ENCODE measurements at places on chromosomes 12 and 14.

DNA sequence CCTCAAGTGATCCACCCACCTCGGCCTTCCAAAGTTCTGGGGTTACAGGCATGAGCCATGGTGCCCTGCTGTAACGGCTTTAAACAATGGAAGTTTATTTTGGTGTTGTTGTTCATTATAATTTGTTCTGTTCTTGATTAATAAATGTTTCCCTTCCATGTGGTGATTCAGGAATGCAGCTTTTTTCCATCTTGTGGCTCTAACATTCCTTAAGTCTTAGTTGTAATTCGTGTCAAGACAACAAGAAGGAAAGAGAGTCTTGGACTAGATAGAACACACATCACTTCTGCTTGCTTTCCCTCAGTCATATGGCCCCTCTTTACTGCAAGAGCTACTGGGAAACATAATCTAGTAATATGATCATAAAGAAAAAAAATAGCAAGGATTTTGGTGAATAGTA is 211.6 kb downstream of the SLC6A15 start:
- peak; percentile 24 for DNase-seq

GRCh38 chr12:27966870-27967269 is 5.7 kb downstream of the PTHLH start:
- peak; percentile 99 for DNase-seq

GRCh38 chr12:103586791-103587370 is at the start of gene STAB2:
STAB2 (plus strand) TSS chr12:103587273; CDS start chr12:103587477, 204 bp downstream.
- no peak for DNase-seq

DNA sequence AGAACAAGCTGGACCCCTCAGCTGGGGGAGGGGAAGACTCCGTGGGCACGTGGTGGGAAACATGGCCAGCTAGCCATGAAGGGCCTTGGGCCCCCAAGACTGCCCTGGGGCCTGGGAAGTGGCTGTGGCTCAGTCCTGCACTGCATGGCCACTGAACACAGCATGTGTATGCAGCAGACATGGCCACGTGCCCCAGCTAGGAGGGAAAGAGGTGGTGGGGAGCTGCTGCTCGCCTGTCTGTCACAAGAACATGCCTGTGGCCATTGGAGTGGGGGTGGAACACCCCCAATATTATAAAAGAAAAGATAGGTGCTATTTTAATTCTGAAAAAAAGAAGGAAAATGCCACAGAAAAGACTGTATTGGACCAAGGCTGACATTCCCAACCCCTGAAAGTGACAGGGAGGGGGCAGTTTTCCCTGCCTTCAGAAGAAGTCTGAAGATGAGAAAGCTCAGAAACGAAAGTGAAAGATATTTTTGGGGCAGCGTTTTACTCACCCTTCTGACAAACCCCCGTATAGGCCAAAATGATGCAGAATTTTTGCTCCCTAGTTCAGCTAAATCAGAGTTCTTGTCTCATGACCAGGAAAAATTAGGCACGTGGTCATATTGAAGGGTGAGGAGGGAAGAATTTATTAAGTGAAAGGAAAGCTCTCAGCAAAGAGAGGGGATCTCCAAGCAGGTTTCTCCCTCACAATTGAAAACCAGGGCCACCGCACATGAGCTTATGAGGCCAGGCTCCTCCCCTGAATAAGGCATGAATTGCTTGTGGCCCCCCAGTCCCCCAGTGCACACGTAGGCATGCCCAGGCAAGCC is 35.2 kb upstream of the PCNX1 start:
- no peak for DNase-seq

DNA sequence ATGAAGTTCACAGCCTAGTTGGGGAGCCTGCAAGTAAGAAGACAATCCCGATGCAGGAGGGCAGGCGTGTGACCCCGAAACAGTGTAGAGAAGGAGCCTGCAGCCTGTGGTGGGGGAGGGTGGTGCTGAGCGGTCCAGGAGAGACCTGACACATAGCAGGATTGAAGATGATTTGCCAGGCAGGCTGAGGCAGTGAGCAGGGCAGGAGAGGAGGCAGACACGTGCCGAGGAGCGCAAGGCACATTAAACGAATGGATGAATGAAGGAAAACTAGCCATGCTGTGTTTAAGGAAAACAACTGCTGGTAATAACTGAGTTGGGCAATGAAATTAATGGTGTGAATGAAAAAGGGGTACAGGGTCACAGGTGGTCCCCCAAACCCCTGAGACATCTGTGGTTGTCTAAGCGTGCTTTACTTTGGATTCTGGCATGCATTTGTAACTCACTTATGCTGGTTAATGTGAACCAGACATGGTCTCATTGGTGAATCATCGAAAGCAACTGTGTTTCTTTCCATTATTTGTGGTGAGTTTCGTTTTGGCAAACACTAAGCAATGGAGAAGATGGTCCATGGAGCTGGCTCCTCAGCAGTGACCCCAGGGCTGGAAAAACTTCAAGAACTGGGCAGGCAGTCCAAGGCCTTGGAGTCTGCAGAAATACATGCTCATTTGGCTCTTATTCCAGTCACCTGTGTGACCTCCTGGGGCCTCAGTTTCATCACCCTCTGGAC is 96.9 kb upstream of the EVL start:
- peak; percentile 72 for DNase-seq

DNA sequence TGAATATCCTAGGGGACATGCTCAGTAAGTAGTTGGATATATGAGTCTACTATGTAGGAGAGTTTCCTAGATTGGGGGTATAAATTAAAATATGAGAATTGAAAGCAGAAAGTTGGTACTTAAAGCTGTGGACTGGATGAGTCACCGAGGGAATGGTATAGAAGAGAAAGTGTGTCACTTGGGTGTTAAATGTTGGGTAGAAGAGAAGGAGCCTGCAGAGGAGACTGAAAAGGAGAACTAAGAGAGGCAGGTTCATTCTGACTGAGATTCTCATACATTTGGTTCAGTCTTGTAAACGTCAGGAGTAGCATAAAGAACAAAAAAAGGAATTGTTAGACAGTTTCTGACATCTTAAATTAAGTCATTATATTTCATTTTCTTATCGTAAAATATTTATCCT is 19.9 kb downstream of the LRRC9 start:
- no peak for DNase-seq

DNA sequence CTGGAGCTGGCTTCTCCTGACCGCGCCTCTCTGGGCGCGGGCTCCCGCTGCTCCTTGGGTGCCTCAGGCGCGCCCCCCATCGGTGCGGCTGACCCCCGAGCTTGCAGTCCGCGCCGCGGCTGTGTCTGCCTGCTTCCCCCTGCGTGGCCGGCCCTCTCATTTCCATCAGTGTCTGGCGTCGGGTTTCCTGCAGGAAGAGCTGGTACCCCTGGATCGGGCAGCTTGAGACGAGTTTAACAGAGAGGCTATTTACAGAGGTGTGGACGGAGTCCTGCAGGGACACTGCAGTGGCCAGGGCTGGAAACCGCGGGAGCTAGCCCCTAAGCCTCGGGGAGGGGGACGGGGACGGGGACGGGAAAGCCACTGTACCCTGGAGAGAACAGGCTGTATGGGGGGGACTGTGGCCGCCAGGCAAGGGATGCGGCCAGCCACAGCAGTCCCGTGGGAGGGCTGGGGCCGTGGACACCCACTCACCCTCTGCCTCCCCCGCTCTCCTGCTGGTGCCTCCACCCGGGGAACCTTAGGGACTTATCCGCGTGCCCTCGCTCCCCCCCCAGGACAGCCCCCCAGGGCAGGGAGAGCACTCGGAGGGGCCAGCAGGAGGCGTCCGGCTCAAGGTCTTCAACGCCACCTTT is 3.7 kb upstream of the CACNA2D4 start:
- no peak for DNase-seq

GRCh38 chr14:46464341-46464740 is 187.2 kb downstream of the RPL10L start:
- no peak for DNase-seq

DNA sequence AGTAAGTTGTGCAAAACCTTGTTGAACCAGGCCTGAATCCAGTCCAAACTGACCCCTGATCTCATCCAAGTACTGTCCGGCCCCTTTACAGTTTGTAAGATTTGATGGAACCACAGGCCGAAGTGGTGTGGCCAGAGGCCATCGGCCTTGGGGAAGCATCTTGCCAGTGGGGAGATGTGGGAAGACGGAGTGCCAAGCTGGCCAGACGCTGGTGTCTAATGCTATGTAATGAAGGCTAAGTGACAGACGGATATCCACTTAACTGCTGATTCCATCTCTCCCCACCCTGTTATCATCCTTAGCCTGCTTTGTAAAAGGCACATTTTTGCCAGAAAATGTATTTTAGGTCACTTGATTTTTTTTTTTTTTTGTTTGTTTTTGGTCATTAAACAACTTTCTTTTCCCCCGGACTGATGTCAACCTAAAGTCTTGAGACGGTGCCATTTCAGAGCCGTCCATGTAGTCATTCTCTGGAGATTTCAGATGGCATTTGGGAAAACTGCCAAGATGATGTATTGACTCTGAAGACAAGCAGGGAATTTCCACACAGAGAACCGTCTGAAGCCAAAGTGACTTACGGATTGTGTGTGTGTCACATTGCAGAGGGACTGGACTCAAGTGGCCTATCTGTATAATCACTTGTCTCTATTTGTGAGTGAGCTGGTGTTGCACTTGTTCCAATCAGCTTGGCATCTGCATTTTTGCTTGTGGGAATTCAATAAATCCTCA is 86.5 kb upstream of the MANSC4 start:
- peak; percentile 68 for DNase-seq

GRCh38 chr14:101501341-101501740 is 60.0 kb upstream of the DIO3 start:
- DNase-seq = no peak

DNA sequence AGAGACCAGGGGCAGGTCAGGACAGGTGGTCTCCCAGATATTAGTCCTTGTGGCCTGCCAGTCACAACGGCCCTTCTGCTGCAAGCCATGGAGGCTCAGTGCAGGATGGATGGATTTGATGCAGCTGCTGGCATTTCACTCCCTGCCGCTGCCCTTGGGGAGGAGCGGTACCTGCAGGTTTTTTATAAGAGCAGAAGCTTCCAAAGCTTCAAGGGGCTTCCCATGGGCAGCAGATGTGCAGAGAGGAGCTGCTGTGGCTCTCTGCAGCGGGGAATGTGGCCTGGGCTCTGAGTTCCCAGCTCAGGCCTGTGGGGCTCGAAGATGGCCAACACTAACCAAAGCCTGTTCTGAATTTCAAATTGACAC is 379.3 kb downstream of the DPF3 start:
- DNase-seq = no peak

DNA sequence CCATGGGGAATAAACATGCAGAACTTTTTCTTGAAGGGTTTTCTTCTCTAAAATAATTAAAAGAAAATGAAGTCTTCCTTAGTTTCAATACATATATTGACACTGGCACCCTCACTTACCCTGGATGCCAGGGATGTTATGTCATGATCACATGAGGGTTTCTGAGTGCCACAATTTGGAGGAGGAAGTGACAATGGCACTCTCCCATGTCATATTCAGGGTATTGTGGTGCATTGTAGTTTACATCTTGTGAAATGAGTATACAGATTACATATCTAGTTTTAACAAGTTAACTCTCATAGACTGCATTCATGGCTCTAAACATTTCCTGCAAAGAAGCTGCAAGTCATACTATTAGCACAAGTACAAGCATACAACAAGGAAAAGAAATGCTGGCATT is 37.7 kb downstream of the CCDC177 start:
- no peak for DNase-seq

DNA sequence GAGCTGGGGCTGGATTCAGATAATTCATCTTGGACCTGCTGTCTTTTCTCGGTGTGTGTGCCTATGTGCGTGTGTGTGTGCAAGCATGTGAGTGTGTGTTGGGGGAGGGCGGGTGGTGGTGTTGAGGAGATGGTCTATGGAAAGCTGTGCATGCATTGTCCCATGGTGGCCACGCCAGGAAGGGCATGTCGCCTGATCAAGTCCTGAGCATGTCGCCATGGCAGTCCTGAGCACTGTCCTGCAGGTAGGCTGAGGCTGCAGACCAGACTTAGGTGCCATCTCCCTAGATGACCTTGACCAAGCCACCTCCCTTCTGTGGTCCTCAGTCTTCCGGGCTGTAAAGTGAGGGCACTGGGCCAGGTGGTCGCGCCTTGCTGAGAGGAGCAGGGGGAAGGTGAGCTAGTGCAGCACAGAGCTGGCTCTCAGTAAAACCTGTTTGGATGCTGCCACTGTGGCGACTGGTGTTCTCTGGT is 81.4 kb downstream of the PAPOLA start:
- DNase-seq = no peak

GRCh38 chr14:88079624-88080023 is 74.7 kb downstream of the GPR65 start:
- DNase-seq = no peak

DNA sequence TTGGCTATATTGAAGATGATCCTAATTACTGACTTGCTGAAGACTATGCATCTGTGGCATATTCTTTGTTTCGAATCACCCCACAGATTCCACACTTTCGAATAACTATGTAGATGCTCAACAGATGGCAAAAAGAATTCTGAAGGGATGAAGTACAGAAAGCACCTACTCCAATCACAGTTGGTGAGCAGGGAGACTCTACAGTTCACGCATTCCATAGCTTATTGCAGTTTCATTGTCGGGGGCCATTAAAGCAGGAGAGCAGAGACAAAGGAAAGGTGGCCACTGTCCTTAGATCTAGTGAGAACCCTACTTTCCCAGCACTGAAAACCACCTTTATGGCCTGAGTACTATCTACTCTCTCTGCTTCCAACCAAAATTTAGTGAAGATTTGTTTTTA is 191.9 kb downstream of the STXBP6 start:
- no peak for DNase-seq

DNA sequence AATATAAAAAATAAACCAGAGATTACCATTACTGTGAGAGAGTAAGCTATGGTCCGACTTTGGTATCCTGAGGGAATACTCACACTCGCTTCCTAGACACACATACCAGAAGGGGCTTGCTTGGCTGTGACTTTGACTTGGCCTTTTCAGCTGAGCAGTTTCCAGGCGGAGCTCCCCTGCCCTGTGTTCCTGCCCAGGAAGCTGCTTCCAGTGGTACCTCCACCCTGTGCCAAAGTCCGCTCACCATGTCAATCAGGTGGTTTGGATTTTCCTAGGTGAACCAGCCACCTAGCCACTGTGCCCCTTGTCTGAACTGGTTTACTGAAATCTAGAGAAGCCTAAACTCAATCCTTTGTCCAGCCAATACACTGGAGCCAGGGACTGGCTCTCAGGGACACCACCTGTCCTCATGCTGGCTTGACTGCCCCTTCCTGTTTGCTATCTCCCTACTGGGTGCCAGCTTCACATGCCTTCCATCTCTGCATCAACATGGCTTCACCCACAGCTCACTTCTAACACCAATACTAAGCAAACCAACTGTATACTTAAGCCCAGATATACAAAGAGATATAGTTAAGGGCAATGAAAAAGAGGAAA is 28.6 kb downstream of the MAX start:
- DNase-seq = no peak

GRCh38 chr12:124954771-124955170 is 34.2 kb downstream of the DHX37 start:
- DNase-seq = no peak
